Stimulated activated CD4-positive, alpha-beta T cell treated with anti-CD3 and anti-CD28 coated beads, Interleukin-1b, Interleukin-23, amount 100 ng/mL, for 48 hours (primary cell): ENCODE measurements at places on chromosomes 6 and 20.
A peak's percentile ranks its signal among the peaks of the same experiment; 100 is the strongest.

GRCh38 chr6:46901882-46902314 is 19.8 kb downstream of the ADGRF5 start:
- no peak for DNase-seq

DNA sequence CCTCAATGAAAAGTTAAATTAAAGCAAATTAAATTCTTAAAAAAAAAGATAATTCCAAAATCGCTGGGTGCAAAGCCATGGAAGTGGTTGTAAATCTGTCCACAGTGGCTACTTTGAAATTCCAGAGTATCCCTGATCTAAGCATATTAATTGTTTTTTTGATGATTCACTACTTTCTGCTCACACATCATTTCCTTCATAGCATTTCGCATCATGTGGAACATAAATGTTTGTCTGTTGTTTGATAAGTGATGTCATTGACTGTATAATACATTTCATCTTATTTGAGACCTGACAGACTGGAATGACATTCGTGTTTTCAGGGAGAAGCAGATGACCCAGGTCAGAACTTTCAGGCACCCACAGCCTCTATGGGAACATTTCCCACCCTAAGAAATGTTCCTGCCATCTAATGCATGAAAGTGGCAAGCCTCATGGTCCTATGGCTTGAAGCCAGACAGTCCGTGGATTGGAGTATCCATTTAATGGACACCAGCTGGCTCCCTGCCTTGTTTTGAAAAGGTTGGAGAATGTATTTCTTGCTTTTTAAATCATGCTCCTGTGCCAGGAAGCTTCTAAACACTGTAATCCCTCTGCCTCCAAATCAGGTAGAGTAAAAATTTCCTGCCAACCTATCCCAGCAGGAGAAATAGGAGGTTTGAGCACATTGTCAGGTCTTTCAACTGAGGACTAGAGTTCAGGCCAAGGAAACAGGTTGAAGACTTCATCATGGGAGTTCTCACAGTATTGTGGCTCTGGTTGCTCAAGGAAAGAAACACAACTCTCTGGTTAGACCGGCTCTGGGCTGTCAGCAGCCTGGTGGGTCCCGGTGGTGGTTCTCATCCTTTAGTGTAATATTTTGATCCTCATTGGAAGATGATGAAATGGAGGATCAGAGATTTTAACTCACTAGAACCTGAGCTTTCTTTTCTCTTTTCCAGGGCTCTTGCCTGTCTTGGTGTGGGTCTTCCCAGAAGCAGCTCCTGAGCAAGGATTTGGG is 157.9 kb downstream of the SLC24A3 start:
- no peak for DNase-seq

- no peak for DNase-seq
Observed at GRCh38 chr6:6926856-6927255, 180.9 kb upstream of the RREB1 start.

DNA sequence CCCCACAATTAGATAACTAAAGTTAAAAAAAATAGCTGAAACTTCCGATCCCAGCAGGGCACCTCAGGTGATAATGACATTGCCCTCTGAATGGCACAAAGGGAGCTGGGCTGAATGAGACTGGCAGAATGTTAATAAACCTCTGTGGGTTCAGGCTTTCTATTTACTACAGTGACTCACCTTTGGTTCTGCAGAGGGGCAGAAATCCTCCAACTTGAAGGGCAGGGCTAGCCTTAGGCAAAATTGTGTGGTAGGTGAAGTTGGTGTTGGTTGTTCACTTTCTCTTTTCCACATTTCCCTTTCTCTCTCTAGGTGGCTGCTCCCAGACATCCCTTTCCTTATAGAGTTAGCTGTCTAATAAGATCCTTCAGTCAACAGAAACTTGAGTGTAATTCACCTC is 625.2 kb downstream of the EPM2A start:
- DNase-seq, result no peak

GRCh38 chr20:45983279-45983743 is 11.3 kb upstream of the ZNF335 start:
- no peak for DNase-seq

DNA sequence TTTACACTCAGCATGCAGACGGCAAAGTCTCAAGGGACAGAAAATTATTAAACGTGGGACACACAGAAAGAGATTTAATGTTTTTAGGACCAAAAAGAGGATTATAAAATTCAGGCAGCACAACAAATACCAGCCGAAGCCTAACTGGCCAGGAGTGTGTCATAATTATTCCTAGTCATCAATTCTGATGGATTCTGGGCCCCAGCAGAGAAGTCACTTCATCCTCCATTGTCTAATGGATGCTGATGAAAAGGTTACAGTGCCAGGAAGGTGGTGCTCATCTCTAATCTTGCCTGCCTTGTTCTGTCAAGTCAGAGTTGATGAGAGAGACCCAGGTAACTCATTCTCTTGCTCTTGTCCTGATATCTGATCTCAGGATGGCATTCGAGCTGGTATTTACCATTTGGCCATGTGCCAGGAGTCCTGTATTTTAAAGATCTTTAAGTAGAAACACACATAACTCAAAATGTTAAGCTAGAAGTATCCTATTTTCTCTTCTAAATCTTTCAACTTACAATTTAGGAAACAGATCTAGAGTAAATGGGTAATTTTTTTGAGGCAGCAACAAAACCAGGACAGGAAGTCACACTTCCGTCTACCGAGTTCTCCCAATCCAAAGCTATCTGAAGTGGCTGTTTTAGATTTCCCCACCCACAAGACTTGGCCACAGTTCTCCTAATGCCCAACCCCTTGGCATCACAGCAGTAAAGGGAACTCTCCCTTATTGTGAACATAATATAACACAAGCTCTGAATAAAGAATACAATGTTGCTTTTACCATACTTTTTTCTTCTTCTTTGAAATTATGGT is 50.0 kb downstream of the ADAT2 start:
- DNase-seq, result no peak

- no peak for DNase-seq
Observed at GRCh38 chr6:160122744-160123143, 1.1 kb downstream of the SLC22A1 start.

- no peak for DNase-seq
Observed at GRCh38 chr6:50778696-50779095, 40.0 kb upstream of the TFAP2B start.

DNA sequence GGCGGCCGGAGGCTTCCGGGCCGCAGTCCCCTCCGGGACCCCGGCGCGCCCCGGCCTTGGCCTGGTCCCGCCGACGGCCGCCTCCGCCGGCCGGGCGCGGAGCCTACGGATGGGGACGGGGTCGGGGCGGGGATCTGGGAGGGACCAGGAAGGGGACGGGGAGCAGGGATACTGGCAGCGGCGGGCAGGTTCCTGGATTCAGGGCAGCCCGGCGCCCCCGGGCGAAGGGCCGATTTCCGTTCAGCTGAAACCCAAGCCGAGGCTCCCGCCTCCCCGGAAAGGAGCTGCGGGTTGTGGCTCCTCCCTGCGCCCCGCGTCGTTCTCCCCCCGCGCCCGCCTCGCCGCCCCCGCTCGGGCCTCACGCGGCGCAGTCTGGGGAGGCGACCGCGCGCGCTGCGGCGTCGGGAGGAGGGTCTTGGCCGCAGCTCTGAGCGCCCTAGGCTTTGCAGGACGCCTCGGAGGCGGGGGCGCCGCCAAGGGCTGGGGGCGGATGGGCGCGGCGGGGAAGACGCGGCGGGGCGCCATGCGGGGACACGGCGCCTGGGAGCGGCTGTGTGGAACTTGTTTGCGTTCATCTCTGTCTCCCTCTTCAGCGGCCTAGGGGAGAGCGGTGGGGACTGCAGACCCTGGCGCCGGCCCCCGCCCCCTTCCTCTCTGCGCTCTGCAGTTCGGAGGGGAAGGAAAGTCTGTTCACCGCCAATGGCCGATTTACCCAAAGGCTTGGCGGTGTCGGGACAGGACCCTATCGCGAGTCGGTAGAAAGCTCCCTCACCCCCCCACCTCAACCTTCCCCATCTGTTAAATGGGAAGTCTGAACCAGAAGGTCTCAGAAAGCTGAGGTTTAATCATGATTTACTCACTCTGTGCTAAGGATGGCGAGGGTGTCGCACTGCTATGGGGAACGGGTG is 22.7 kb upstream of the TMEM181 start:
- DNase-seq, result no peak

- DNase-seq, result no peak
Observed at GRCh38 chr6:112243861-112244827, 10.2 kb downstream of the LAMA4 start.

GRCh38 chr20:4811257-4811656 is 89.5 kb downstream of the PRND start:
- no peak for DNase-seq

DNA sequence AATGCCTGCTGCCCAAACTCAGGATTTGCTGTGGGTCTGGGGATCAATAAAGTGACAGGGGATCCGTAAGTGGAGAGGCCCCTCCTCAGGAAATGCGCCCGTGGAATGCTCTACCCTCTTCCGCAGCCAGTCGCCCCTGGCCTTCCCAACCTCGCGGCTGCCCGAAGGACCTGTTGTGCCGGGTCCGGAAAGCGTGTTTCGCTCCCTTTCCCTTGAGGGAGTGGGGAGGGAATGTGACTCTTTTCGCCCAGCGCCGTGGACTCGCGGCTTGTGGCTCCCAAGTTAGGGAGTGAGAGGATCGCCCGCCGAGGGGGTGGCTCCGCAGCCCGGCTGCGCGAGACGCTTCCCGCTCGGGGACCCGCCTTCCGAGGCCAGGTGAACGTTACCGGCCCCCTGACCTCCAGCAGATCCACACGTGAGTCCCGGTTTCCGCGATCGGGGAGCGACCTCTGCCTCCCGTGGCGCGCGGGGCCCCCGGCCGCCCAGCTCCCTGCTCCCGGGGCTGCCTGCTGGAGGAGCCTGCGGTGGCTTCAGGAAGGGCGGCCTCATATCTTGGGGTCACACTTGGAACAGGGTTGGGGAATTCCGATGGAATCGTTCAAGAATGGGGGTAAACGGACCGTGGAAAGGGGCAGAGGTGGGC is 666 bp downstream of the TPD52L1 start:
- peak; percentile 2 for DNase-seq

GRCh38 chr6:149963212-149963461 is 606 bp upstream of the ULBP1 start:
- peak; percentile 59 for DNase-seq

- DNase-seq, result no peak
Observed at GRCh38 chr20:4272225-4272624, 256.9 kb upstream of the RNF24 start.

- DNase-seq, result no peak
Observed at GRCh38 chr20:19888269-19888671, 128.9 kb upstream of the NAA20 start.

DNA sequence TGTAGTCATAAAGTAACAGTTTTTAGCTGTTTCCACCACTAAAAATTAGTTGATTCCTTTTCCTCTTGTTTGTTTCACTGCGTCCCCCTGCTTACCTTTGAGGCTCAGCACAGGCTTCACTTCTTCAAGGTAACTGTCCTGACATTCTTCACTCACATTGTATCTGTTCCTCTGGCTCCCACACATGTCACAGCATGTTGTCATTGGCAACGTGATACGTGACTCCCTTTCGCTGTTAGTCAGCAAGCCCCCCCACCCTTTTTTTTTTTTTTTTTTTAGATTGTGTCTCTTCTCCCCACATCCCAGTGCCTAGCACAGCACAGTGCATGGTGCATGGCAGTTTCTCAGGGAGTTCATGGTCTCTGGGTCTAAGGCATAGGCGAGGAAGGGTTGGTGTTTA is 13.3 kb downstream of the VAPB start:
- DNase-seq, result no peak

GRCh38 chr6:3624250-3625136 is 127.0 kb downstream of the PXDC1 start:
- no peak for DNase-seq

DNA sequence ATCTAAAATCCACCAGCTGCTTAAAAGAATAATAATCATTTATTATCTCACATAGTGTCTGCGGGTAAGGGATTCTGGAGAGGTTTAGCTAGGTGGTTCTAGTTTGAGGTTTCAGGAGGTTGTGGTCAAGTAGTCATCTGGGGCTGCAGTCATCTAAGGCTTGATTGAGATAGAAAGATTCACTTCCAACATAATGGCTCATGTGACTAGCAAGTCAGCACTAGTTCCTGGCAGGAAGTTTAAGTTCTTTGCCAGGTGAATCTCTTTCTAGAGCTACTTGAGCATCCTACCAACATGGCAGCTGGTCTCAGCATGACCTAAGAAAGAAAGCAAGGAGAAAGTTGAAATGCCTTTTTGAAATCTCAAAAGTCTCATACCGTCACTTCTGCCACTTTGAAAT is 128.8 kb downstream of the EDN1 start:
- DNase-seq, result no peak

GRCh38 chr6:167462514-167463312 is 137.8 kb downstream of the TTLL2 start:
- no peak for DNase-seq

GRCh38 chr20:25454153-25454900 is 46.9 kb downstream of the GINS1 start:
- no peak for DNase-seq

DNA sequence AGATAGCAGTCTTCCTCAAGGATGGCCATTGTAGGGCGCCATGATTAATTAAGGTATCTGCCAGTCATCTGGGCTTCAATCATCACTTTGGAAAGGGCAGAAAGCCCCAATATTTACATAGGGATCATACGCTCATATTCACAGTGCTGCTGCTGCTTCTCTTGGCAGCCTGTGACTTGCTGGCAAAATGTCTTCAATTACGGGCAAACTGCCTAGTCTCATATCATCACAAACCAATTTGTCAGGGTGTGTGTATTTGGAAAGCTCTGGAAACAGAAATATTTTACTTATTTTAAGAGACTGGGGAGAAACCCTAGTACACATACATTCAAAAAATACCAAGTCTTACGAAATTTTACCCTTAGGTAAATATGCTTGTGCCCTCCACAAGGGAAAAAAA is 77.6 kb downstream of the SAMD5 start:
- no peak for DNase-seq

GRCh38 chr6:166599205-166599604 is 12.7 kb upstream of the RAMACL start:
- no peak for DNase-seq

DNA sequence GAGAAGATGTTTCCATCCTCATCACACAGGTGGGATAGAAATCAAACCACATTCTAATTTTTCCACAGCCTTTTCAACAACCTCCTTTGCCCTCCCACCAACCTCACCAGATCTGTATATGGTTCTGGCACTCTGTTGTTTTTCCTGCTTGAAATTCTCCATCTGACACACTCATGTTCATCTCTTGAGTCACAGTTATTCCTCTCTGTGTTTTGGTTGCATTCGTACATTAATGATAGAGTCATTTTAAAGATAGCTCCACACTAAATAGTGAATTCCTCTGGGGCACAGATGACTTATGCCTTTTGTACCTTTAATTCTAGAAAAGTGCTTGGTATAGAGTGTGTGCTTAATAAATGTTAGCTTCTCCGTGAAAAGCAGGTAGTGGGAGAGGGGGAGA is 1.4 kb upstream of the GCLC start:
- DNase-seq, result no peak

DNA sequence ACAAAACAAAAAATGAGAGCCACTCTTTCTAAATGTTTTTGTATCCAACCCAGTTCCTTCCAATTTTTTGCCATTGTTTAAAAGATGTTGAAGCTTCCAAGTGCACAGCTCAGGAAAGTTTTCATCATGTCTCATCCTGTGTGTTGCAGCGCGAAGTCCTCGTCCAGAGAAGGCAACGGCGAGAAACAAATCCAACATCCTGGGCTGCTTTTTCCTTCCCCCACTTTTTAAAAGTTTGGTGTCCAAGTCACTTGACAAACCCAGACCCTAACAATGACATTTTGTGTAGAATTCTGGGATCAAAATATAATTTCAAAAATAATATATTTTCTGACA is 92.3 kb downstream of the ANKRD60 start:
- DNase-seq, result no peak
